ENCODE measurements at places on chromosomes 12 and 14.

- DNase-seq, result peak; percentile 30
Measured at GRCh38 chr14:67514650-67515385, 18.3 kb upstream of the PLEKHH1 start.

DNA sequence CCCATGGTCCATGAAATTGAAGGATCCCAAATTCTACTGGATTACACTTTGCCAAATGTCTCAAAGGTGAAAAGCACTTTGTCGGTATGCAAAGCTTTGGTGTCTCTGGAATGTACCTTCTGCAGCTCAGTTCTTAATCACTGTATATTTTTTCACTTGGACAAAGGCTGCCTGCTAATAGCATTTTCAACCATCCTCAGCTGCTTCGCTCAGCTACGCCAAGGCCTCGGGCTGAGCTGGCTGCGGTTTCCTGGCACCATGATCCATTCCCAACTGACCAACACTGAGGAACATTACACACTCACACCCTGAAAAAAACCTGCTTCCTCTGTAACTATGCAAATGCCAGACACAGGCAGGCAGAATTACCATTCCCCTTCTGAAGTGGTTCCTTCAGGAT is 335.2 kb downstream of the DPF3 start:
- DNase-seq, result no peak

DNA sequence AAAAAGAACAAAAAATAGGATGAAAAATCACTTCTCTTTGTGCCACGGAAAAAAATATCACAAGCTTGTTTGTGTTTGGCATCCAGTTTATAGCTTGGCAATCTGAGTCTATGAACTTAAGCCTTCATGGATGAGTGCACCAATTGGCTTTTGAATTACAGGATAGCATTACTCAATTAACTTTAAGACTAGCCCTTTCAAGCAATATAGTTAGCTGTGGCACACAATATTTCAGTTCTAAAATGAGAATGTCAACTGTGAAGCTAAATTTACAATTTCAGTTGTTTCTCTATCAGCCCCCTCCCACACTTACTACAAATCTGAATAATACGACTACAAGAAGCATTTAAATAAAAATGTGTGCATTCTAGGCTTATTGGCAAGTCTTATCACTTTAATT is 8.3 kb downstream of the RERG start:
- no peak for DNase-seq

DNA sequence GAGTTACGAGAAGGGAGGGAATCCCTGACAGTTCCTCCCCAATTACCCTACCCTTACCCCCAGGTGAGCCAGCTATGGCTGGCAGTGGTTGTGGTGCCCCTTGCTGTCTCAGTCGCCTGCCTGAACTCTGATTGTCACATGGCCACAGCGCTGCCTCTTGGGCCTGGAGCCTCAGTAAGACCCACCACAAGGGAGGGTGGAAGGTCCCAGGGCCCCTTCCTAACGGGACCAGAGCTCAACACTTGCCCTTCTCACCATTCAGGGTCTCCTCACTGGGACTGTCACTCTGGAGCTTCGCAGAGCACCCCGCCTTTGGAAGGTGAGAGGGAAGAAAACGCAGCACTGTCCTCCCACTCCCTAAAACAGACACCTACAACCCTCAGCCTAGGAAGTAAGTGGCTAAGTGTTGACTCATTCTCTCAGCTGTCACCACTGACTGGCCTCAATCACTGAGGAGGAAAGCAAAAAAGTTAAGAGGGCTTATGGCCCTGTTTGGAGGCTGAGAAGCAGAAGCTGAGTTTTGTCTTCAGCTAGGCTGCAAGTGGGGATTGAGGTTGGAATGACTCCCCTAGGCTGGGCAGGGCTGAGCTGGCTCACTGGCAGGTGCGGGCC is 1.0 kb downstream of the TMEM253 start:
- no peak for DNase-seq

GRCh38 chr14:54840336-54840735 is 62.3 kb downstream of the GCH1 start:
- DNase-seq, result no peak

GRCh38 chr14:80955416-80955941 is at the start of gene TSHR:
TSS of gene TSHR (plus strand) at chr14:80955621. CDS start at chr14:80955681, 60 bp downstream.
- no peak for DNase-seq

- DNase-seq, result no peak
Measured at GRCh38 chr12:113075137-113075683, 18.7 kb downstream of the DTX1 start.

- DNase-seq, result no peak
Measured at GRCh38 chr14:44317441-44317746, 189.7 kb downstream of the FSCB start.

GRCh38 chr12:113103756-113104450 is 31.7 kb downstream of the RASAL1 start:
- peak; percentile 43 for DNase-seq

DNA sequence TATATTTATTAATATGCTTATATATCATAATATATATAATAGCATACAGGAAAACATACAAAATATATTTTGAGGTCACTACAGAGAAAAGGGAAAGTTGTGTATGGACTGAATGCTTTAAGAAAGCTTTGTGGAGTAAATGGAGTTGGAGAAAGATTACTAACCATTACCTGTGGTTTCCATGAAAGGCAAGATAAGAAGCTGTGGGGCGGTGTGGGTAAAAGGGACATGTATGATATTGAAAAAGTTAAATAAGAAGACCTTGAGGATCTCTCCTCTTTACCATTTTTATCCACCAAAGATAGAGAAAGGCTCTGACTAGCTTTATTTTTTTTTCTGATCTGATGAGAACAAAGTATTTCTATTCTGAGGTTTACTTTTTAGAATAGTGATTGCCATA is 404.4 kb downstream of the TRHDE start:
- DNase-seq, result no peak

GRCh38 chr12:28550757-28551704 is 360.8 kb downstream of the CCDC91 start:
- DNase-seq, result no peak

DNA sequence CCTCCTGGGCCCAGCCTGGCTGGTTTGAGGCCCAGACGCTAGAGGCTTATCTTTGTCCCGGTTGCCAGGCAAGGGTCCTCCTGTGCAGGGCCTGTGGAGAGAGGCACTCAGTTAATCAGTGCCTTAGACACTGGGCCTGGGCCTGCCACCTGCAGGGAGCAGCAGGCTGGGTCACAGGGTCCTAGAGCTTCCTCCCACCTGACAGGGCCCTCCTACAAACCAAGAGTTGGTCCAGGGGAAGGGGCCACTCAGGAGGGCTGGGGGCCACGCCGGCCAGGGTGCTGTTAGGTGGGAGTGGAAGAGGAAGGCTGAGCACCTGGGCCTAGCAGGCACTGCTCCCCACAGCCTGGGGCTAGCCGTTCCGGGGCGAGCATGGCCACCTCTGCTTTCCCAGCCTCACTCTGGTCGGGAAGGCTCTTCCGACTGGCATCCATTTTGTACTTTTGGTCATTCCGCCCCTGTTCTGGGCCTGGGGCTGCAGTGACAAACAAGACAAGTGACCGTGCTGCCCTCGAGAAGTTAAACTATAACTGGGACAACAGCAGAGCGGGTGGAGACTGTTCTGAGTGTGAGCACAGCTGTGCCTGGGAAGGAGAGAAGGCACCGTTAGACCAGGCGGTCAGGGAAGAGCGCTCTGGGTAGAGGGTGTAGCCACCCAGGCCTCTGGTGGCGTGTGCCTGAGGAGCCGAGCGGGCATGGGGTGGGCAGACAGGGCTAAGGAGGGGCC is 27.2 kb downstream of the FBRSL1 start:
- no peak for DNase-seq

GRCh38 chr12:13937735-13938134 is 43.7 kb downstream of the GRIN2B start:
- no peak for DNase-seq

DNA sequence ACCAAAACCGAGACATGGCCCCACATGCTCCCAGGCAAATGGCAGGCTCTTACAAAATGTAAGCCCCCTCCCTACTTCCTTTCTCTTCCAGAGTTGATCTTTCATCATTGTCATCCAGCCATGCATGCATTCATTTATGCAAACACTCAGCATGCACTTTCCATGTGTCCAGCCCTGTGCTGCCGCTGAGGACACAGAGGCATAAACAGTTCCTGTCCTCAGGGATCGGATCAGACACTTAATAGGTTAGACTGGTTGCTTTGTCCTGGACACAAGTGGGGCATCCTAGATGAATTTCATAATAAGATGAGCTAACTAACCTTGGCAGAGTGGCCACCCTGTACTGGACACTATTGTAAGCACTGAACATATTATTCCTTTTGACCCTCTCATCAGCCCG is 23.1 kb downstream of the PRIMA1 start:
- DNase-seq, result no peak

DNA sequence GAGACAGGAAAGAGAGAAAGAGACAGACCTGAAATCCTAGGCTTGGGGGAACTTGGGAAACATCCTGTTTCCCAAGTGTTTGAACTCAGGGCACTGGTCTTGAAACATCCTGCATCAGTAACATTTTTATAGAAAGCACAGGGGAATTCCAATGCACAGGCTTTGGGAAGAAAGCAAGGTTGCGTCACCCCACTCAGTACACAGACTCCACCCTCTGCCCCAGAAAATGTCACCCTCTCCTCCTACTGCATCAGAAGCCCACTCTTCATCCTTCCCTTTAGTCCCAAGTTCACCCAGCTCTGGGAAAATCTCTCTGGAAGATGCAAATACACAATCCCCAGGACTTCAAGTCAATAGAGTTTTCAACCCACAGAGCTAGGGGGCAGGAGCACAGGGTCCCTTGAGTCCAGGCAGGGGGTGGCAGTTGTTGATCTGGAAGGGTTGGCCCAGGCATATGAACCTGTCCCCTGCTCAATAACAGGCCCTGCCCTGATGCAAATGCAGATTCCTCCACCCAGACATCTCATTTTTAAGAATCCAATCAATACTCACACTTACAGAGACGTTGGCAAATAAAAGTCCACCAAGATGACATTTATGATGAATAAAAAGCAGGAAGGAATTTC is 1.7 kb downstream of the RDH16 start:
- no peak for DNase-seq

GRCh38 chr12:91887957-91888356 is 257.7 kb downstream of the BTG1 start:
- DNase-seq, result no peak

DNA sequence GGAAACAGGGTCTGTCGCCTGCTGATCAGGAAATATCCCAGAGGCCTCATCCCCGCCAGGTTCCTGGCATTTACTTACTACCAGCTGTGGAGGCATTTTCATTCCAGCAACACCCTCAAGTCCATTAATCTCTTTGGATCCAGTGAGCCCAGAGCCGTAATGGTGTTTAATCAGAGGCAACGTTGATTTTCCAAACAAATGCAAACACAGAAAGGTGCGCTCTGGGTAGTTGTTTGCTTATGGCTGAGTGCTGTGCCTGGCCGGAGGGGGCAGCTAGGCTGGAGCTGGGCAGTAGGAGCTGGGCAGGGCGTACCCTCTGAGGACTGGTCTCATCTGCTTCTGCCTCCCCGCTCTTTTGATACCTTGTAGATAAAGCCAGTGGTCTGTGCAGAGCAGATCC is 110.6 kb downstream of the ADCK1 start:
- DNase-seq, result no peak

DNA sequence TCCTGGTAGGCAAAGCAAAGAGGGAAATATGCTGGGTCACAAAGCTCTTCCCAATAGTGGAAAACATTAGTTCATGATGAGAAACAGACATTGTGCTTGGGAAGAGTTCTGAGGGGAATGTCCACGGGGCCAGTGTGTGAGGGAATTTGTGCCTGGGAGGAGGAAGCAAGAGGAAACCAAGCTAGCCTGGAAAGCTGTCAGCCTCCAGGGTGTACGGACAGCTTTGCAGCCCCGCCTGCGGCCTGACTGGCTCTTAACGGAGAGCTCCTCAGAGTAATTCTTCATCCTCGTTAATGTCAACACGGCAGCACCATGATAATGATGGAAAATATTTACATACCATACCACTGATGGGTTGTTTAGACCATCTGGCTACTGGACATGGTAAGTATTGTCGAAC is 32.4 kb downstream of the PITPNM2 start:
- no peak for DNase-seq

GRCh38 chr14:99511421-99512109 is 30.4 kb downstream of the CCNK start:
- no peak for DNase-seq

DNA sequence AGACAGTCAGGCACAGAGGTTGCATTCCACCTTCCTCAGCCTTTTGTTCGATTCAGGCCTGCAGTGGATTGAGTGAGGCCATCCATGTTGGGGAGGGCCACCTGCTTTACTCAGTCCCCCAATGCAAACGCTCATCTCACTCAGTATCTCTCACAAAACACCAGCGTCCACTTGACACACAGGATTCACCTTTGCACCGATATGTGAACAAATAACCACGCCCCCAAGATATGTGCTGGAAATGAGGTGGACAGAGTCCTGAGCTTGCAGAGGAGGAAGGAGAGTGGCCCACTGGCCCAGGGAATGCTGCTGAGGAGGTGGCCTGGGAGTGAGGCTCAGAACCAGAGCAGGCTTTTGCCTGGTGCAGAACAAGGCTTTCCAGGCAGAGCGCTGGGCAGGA is 60.7 kb downstream of the DNAH10 start:
- DNase-seq, result no peak

GRCh38 chr12:121400332-121401139 is 618 bp downstream of the RNF34 start:
- peak; percentile 45 for DNase-seq

DNA sequence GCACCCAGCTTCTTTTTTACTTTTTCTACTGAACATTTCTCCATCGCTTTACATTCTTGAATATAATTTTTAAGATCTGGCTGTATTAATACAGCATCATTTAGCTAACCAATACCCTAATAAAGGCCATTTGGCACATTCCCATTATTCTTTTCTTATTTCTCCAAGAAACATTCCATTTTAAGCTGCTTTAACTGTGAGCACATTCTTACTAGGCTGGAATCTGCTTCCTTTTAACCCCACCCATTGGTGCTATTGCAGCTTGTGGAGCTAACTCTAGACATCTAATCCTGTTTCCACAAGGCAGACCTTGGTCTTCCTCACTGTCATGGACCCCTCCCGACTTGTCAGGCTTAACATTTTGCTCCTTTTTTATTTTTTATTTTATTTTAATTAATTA is 15.2 kb downstream of the CALM1 start:
- no peak for DNase-seq

- no peak for DNase-seq
Measured at GRCh38 chr12:70254846-70255245, 11.6 kb downstream of the CNOT2 start.

DNA sequence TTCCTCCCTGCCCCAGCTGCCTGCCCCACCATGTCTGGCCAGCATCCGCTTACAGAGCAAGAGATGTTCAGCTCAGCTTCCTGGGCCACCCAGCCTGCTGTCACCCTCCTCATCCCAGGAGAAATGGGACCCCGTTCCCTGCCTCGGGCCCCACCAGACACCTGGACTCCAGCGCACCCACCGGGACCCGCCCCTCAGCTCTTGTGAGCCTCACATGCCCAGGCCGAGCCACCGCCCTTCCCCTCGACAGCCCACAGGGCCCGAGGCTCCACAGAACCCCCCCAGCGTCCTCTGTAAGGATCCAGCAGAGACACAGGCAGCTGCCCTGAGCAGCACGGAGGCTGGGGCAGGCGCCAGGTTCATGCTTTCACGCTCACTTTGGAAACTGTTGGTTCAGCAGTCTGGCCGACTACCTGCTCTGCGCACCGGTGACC is 18.4 kb upstream of the C14orf180 start:
- no peak for DNase-seq

- no peak for DNase-seq
Measured at GRCh38 chr12:118590406-118591150, 214.2 kb downstream of the SUDS3 start.

- DNase-seq, result no peak
Measured at GRCh38 chr12:132384916-132385774, 55.8 kb upstream of the GALNT9 start.
